DMS 273 treated with DMSO at 0.1 percent for 48 hours (cell line): ENCODE measurements at places on chromosomes 7 and 10.

DNA sequence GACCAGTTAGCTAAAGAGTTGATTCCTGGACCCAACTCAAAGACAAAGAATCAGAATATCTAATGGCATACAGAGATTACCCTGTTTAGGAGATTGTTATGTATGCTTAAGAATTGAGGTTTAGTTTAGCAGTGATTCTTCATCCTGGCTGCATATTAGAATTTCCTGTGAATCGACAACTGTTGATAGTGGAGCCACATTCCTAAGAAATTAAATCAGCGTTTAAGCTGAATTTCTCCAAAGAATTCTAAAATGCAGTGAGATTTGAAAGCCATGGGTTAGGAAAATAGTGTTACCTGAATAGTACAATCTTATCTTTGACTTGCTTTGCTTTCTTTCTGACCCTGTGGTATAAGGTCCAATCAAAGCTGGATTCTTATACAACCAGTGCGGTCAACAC lies 16.4 kb upstream of the FERD3L start:
- no peak for DNase-seq

- DNase-seq = no peak
Observed at GRCh38 chr7:37216156-37216852, 232.4 kb downstream of the ELMO1 start.

GRCh38 chr7:25805027-25805687 lies 346.8 kb upstream of the NFE2L3 start:
- no peak for DNase-seq

DNA sequence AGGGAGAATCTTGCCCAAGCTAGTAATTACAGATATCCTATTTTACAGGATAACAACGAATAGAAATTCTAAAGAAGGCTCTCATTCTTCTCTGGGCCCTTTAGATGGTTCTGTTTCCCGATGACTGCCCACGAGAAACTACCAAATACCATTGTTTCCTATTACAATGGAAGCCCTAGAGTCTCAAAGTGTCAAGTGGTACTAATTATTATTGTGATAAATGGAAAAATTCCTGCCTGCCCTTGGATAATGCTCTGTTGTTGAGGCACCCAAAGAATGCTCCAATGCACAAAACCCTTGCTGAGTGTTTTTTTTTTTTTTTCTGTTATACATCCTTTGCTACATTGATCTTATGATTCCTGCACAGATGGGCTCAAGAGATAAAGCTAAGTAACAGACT lies 504.5 kb downstream of the XPNPEP1 start:
- no peak for DNase-seq

- DNase-seq = no peak
Observed at GRCh38 chr7:140610204-140611165, 30.1 kb downstream of the DENND2A start.

GRCh38 chr10:22443175-22443901 lies 98.0 kb downstream of the SPAG6 start:
- no peak for DNase-seq
